ENCODE measurements at places on chromosomes 13 and 19.
A peak's percentile ranks its signal among the peaks of the same experiment; 100 is the strongest.

DNA sequence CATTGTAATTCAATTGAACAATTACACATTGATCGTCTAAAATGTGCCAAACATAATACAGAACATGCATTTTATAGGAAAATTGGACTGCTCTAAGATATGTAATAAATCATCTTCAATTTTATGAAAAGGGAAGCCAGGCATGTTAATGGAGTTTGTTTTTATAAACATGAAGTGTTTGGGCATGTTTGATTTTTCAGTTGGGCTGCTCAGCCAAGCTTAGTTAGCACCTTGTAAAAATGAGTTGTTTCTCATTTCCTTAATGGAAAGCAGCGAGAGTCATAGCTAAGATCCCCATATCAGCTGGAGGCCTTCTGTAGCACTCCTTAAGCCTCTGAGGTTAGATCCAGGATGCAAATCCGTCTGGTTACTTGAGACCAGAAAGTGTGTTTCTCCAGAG lies 422.3 kb downstream of the SPRY2 start:
- no peak for DNase-seq

- DNase-seq: no peak
Observed at GRCh38 chr19:37969695-37970094, 62.7 kb downstream of the SIPA1L3 start.

- DNase-seq: no peak
Observed at GRCh38 chr13:30153545-30154426, 153.6 kb downstream of the KATNAL1 start.

DNA sequence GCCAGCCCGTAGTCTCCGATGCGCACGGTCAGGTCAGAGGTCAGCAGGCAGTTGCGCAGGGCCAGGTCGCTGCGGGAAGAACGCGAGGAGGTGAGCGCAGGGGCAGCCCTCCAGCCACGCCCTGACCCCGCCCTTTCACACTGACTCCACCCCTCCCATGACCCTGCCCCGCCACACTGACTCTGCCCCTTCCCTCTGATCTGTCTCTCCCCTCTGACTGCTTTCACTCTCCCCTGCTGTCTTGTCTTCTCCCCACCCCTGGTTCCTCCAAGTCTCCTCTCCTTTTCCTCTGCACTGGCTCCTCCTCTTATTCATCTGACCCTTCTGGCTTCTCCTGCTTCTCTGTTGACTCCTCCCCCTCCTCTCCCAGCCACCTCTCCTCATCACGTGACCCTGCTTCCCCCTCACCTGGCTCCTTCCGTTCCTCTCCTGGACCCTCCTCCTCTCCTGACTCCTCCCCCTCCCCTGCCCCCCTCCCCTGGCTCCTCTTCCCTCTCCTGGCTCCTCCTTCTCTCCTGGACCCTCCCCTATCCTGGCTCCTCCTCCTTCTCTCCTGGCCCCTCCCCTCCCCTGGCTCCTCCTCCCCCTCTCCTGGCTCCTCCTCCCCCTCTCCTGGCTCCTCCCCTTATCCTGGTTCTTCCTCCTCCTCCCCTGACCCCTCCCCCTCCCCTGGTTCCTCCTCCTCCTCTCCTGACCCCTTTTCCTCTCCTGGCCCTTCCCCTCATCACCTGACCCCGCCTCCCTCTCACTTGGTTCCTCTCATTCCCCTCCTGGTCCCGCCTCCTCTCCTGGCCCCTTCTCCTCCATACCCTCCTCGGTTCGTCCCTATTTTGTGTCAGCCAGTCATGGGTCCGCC lies 9.9 kb downstream of the LMTK3 start:
- DNase-seq: no peak

GRCh38 chr13:99982731-99983498 lies 1.3 kb downstream of the ZIC2 start:
- DNase-seq: no peak

DNA sequence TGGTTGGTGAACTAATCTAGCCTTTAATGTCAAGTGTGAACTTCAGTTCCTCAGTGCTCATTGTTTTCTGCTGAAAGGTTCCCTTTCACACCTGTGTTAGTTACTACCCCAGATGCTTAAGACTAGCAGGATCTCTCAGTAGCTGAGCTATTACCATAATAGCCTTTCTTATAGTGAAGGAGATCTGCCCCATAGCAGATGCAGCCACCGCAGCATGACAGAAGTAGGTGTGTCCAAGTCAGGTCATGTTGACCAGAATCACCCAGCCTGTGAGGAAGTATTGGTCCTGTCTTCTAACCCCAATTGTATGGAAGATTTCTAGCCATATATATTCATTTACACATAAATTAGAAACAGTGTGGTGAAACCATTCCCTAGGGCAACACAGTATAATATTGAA lies 37.3 kb downstream of the ZAR1L start:
- DNase-seq: no peak

DNA sequence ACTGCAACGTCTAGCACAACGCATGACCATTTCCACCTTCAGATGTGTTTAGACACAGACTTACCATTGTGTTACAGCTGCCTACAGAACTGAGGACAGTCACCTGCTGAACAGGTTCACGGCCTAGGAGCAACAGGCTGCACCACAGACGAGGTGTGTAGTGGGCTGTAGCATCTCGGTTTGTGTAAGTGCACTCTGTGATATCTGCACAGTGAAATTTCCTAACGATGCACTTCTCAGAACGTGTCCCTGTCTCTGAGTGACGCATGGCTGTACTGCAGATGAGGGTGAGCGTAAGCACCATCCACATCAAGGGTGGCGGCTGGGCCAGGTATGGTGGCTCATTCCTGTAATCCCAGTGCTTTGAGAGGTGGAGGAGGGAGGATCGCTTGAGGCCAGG lies 15.2 kb downstream of the DCUN1D2 start:
- DNase-seq: no peak

DNA sequence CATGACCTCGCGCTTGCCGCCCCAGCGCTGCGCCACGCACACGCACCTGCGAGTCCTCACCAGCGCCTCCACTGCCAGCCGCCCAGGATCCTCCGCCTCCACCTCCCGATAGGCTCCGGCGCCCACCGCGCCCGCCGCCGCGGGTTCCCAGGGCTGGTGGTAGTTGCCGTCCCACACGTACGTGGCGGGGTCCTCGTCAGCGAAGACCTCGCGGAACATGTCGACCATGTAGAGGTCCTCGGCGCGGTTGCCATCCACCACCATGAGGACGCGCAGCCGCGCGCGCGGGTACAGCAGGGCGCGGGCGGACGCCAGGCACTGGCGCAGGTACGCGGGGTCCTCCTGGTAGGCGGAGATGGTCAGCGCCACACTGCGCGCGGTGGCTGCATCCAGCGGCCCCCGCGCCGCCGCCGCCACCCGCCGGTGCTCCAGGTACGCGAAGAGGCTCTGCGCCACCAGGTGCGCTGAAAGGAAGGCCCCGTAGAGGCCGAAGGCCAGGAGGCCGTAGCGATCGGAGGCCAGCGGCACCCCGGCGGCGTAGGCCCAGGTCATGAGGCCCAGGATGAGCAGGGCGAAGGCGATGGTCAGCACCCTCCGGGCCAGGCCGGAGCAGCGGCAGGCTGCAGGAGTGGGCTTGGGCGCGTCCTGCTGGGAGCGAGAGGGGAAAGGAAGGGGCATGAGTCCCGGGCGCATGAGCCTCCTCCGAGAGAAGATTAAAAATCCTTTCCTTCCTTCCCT lies 4.4 kb downstream of the HAS1 start:
- DNase-seq: no peak

DNA sequence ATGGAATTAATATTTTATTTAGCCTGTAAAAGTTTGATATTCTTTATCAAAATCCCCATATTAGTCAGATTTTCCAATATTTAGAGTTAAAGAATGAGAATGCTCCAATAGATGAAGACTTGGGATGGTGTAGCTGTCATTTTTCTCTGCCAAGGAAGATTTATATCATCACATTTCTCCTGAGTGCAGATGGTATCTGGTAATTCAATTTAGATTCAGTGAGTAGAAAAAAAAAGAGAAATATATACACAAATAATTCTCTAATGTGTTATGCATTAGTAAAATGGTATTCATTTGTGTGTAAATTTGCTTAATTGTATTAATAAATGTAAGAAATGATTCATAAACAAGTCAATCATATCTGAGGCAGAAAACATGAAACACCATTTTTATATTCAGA lies 1508.7 kb upstream of the PCDH20 start:
- DNase-seq: no peak

GRCh38 chr19:43872547-43873336 lies 45.6 kb downstream of the ZNF283 start:
- DNase-seq: no peak

DNA sequence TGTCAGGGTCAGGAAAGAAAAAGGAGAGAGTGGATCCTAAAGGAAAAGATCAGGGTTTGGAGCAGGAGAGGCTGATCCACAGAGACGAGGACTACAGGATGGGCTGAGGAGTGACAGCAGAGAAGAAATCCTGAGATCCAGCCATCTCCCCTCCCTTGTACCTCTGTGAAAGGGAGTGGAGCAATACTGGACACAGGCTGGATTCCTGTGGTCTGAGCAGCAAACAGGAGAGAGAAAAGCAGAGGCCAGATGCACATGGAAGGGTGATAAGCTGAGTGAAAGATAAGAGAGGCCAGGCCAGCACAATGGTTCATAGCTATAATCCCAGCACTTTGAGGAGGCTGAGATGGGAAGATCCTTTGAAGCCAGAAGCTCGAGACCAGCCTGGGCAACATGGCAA lies 472.1 kb upstream of the TSHZ3 start:
- DNase-seq: no peak

DNA sequence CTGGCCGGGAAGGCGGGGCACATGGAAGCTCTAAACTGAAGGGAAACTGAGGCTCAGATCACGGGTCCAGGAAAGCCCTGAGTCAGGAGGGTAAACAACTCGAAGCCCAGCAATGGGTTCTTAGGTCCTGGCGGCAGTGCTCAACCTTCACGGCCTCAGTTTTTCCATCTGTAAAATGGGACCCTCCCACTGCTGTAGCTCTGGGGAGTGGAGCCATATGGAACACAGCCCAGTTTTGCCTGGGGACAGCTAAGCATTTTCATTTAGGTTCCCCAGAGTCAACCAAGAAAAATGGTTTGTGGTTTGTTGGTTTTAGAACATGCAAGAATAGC lies 30.4 kb downstream of the CEBPG start:
- no peak for DNase-seq

GRCh38 chr19:48990400-48990799 lies 2.7 kb downstream of the GYS1 start:
- DNase-seq: no peak

- no peak for DNase-seq
Observed at GRCh38 chr19:41548954-41549688, 26.8 kb upstream of the CEACAM21 start.

DNA sequence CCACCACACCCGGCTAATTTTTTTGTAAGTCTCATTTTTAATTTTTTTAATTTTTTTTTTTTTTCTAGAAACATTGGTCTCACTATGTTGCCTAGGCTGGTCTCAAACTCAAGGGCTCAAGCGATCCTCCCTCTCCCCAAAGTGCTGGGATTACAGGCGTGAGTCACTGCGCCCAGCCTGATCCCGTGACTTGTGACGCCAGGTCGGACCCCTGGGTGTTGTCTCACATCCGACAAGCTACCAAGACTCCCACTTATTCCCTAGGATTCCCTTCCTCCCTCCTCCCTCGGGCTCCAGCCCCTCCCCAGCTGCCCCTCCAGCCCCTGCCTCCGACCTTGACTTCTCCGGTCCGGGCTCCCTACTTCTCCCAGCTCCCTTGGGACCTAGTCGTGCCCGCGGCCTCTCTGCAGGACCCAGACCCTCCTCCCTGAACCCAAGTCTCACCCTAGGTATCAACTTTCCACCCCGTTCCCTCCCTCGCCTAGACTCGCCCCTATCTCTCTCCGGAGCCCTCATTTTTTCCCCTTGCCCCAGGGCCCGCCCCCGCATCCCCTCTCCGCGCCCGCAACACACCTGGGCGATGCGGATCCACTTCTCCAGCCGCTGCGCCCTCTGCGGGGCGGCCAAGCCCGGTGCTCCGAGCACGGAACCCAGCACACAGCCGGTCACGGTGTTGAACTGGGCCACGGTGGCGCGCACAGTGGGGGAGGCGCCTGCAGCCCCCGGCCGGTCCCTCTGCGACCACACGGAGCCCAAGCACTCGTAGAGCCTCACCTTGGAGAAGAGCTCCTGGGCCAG lies 13.1 kb downstream of the RGL3 start:
- no peak for DNase-seq

DNA sequence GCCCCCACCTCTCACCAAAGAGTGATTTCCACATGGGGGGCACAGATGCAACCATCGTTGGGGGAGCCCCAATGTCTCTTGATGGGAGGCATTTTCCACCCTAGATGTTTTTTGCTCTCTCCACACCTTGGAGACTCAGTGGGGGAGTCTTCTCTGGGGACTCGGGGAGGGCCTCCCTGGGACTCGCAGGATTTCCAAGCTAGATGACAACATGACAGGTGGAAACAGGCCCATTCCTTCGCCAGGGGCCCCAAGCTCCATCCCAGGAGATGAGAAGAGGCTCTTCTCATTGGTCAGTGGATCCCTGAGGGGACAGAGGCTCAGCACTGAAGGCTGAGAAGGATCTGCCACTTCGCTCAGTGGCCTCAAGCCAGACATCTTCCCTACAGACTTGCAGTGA lies 12.7 kb upstream of the KIR2DL4 start:
- DNase-seq: no peak

- no peak for DNase-seq
Observed at GRCh38 chr13:46754812-46755211, 42.1 kb downstream of the ESD start.

GRCh38 chr19:37966662-37967231 lies 59.7 kb downstream of the SIPA1L3 start:
- no peak for DNase-seq

GRCh38 chr19:44800461-44800860 lies 8.4 kb upstream of the BCAM start:
- peak; percentile 80 for DNase-seq

- DNase-seq: no peak
Observed at GRCh38 chr19:15248648-15249527, 16.6 kb upstream of the EPHX3 start.
